T-helper 17 cell (primary cell): ENCODE measurements at places on chromosomes 3 and 15.

GRCh38 chr15:94683902-94684301, 452.5 kb downstream of the MCTP2 start:
- DNase-seq = no peak

GRCh38 chr3:134602440-134602814, 48.4 kb downstream of the KY start:
- DNase-seq = no peak

DNA sequence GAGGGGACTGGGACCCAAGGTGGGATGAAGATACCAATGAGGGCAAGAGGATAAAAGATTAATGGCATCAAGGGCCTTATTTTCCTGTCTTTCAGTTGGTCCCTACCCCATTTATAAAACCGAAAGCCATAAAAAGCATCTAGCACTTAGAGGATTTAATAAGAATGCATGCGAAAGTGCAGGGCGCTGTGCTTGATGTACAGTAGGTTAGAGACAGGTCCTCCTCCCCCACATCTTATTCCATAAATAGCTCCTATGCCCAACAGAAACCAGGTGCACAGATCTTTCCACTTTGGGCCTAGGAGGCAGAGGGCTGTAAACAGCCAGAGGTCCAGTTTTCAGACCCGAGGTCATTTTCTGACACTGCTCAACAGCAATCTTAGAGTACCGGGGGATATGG, 1.2 kb downstream of the LPCAT4 start:
- no peak for DNase-seq

DNA sequence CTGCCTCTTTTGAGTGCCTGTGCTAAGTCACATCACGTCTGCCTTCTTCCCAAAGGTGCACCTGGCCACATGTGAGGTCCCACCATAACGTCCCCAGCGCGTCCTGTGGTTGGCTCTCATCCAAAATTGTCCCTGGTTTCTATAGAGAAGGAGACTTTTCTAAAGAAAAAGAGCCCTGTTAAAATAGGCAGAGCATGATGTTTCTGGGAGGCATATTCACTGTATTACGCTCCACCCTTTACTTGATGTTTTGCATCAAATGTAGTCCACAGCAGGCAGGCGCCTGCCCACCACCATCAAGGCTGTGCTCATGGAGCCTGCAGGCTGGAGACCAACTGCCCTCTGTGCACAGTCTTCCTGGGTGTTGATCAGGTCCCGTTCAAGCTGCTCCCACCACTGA, 36.3 kb downstream of the WHAMM start:
- DNase-seq = no peak

- DNase-seq = no peak
Observed at GRCh38 chr15:44636976-44637375, 26.5 kb downstream of the SPG11 start.

GRCh38 chr15:57606816-57607215, 15.1 kb downstream of the MYZAP start:
- no peak for DNase-seq

DNA sequence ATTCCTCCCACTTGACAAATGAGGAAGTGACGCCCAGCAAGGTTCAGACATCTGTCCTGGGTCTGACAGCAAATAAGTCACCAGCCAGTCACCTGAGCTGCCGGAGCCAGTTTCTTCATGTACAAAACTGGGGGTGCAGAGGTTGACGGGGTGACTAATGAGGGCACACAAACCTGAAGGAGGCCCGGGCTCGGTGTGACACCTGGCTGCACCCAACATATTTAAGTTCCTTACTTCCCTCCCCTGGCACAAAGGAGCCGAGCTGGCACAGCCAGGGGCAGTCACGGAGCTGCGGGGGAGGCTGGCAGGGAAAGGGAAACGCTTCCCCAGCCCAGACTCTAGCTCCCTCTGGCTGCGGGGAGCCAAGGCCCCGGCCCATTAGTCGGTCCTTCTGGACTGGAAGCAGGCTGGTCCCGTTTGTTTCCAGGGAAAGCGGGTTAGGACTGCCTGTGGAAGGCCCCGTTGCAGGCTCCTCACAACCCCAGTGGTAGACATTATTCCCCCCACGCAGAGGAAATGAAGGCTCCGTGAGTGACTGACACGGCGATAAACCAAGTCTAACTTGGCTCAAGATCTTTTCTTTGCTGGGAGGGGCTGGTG, 2.3 kb downstream of the FBXL22 start:
- DNase-seq = no peak

DNA sequence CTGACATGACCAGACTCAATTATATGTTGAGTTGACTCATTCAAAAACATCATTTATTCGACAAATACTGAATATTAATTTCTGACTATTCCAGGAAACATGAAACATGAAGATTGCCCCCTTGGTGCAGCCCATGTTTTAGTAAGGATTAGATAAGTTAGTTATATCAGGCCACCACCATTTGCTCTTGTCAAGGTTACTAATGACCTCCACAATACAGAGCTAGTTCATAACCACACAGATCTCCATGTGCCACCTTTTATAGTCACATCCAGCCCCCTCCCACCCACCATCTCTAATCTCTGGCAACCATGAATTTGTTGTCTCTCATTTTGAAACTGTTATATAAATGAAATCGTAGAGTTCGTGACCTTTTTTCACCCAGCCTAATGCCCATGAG, 15.7 kb downstream of the KLHL18 start:
- no peak for DNase-seq

DNA sequence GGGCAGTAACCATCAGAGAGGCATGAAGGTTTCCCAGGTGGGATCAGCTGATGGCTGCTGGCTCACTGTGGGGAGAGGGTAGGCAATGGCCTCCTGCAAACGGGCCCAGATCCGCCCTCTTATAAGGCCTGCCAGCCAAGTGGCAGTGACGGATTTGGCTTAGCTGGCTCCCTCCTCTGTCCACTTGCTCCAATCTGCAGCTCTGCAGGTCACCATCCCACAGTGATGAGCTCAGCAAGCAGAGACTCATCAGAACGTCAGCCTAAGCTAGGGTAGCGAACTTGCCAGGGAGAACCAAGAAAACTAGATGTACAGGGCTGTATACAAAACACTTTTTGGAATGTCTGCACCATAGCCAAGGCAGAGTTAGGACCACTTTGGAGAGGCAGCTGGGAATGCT, 62.8 kb upstream of the DCLK3 start:
- no peak for DNase-seq

DNA sequence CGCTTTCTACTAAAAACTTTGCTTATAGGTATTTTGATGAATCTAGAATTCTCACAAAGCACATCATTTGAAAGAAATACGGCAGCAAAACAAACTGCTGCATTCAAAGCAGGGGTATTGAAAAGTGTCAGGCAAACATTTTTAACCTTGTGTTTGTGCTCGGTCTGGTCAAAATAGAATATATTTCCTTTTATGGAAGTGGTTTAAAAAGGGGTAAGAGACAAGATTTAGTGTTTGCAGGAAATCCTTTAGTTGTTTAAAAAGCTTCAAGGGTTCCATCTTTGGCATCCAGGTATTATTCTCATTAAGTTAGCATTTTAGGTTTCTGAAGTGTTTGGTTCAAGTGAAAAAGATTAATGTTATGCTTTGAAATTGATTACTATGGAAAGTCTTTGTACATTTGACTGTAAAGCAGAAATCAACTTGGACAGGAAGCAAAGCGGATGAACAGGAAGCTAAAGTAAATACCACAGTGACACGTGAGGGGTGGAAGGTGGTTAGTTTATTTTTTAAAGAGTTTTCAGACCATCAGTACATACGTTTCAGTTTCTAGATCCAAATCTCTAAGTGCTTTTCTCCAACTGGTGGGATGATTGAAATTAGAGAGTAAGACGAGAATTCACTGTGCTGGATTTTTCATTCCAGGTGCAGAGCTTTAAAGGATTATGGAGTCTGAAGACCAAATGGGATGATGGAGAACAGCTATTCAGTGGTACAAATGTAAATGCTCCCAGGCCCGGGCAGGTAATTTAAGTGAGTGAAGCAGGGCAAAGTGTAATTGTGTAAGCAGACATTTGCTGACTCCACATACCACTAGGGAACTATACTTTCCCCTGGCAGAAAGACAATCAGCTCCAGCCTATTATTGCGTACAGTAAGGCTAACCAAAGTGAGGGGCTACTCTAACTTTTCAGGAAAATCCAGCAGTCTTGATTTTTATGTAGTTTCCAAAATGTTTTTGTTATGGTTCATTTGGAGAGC, 341.8 kb upstream of the TBL1XR1 start:
- no peak for DNase-seq

DNA sequence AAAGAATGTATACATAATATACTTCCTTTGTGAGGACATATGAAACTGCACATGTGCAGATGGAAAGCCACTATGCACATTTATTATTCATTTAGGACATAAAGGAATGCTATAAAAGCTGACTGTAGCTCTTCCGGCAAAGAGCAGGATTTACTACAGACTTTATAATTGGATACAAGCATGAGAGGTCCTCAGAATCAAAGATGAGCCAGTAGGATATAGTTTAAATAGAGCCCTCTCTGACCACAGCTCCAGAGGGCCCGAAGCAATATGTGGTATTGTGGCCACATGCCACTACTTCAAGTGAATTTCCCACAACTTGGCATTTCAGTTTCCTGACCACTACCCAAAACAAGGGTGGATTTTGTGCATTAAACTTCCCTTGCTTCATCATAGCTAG, 140.9 kb downstream of the ATP8B4 start:
- no peak for DNase-seq

- no peak for DNase-seq
Observed at GRCh38 chr3:70824773-70825172, 512.3 kb upstream of the MDFIC2 start.

DNA sequence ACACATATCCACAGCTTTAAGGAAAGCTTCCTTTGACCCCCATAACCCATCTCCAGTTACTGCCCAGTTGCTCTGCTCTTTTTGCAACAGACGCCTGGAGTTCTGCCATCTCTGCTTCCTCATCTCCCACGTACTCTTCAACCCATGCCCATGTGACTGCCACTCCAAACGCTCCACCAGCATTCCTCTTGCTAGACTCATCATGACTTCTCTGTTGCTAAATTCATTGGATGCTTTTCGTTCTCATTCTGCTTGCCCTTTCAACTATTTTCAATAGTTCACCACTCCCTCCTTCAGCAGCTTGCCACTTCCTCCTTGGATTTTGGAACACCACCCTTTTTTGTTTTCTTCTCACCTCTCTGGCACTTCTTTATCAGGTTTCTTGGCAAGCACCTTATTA, 2.7 kb upstream of the KNSTRN start:
- DNase-seq = no peak
